ENCODE measurements at places on chromosomes 1 and 21.

GRCh38 chr1:242318140-242318539 lies 206.4 kb downstream of the PLD5 start:
- DNase-seq: no peak

GRCh38 chr1:55703726-55704363 lies 488.7 kb upstream of the USP24 start:
- DNase-seq: no peak

- no peak for DNase-seq
Measured at GRCh38 chr21:29151931-29152330, 21.5 kb downstream of the MAP3K7CL start.

DNA sequence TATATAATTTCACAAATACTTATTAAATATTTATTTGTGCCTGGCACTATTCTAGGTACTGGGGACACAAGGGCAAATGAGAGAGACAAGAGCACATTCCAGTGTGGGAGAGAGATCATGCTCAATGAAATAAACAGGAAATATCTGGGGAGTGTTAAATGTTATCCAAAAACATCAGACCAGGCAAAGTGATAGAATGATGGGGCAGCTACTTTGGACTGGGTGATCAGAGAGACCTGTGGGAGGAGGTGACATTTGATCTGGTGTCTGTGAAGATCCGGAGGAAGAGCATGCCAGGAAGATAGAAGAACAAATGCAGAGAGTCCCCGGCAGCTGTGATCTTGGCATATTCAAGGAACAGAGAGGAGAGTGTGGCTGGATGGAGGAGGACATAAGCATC lies 27.5 kb upstream of the GNG12 start:
- no peak for DNase-seq

- no peak for DNase-seq
Measured at GRCh38 chr1:215523128-215523861, 43.8 kb upstream of the KCTD3 start.

DNA sequence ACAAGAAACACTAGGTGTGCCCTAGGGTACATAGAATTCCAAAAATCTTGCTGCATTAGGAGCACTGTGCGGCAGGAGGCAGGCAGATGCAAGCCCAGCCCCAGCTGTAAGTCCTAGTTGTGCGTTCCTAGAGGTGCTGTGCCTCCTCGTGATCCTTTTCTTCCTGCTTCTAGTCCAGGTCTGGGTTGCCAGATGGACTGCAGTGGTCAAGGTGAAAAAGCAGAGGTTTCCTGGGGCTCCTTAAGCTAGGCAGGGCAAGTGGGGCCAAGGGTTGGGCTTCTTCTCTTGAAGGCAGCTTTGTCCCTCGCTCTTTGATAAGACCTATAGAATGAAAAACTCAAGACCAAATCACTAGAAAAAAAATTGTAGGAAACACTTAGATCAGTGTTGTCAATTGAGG lies 21.6 kb upstream of the SLC45A3 start:
- DNase-seq: no peak

GRCh38 chr1:109652402-109652801 lies 3.5 kb upstream of the GSTM4 start:
- no peak for DNase-seq

- DNase-seq: no peak
Measured at GRCh38 chr1:59204001-59204400, 92.9 kb upstream of the FGGY start.

DNA sequence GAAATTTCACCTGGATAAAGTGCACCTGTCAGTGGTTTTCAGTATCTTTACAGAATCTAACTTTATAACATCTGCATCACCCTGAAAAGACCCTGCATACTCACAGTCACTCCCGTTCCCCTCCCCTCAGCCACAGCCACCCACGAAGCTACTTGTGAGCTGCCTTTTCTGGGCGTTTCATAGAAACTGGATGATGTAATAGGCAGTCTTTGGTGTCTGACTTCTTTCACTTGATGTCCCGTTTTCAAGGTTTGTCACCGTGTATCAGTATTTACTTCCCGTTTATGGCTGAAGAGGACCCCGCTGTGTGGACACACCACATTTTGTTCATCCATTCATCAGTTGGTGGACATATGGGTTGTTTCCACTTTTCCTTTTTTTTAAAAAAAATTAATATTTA lies 47.8 kb upstream of the LRRC3 start:
- DNase-seq: no peak

GRCh38 chr1:27666791-27667254 lies 5.2 kb downstream of the IFI6 start:
- DNase-seq: no peak

DNA sequence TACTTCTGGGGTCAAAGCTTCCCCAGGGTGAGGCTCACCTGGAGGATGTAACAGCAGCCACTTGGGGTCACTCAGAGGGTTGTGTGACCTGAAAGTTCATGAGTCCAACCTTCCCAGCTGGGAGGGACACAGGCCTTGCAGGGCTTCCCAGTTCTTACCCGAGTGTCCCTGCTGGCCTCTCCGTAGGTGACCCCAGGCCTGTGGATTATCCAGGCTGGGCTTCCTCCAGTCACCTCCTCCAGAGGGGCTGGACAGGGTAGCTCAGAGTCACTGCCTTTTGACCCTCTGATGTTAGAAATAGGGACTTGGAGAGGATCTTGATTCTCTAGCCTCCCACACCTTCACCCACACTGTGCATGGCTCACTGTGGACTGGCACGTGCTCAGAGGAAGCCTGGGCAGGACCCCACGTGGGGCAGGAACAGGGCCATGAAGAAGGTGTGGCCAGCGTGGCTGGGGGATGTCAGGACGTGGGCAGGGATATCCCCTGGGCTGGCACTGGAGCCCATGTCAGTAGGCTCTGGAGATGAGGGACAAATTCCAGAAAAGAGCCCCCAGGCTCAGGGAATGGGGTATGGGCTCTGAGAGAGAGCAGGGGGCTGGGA lies 131.8 kb downstream of the ACTL8 start:
- no peak for DNase-seq

GRCh38 chr1:42679364-42679983 lies 2.7 kb upstream of the YBX1 start:
- no peak for DNase-seq

DNA sequence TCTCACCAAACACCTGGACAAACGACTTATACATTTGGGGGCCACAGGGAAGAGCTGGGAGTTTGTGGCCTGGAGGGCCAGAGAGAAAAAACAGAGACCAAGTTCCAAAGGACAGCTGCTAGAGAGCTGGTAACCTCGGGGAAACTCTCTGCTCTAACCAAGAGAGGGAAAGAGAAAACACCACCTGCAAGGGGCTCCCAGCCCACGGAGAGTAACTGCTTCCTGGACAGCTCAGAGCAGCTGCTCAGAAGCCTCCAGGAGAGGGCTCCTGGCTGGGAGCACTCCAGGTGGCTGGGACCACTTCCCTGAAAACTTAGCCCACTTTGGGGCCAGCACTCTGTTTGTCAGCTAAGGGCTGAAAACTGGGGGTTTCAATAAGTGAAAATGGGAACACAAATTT lies 154.8 kb upstream of the GRIK3 start:
- no peak for DNase-seq
